ENCODE measurements at places on chromosomes 16 and 17.

- no peak for DNase-seq
Observed at GRCh38 chr16:77459534-77460254, 24.9 kb upstream of the ADAMTS18 start.

DNA sequence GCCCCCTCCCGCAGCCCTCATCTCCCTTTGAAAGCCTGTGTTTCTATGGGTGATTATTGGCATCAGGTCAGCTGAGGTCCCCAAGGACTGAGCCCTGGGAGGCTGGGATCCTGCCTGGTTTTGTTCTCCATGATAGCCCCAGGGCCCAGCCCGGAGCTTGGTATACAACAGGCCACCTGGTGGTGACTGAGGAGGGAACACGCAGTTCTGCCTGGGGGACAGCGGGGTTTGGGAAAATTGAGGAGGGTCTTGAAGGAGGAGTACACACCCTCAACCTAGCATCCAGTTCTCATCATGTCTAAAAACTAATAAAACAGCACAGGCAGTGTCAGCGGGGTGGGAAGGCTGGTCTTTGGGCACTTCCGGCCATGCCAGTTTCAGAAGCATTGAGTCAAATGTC lies 335.1 kb downstream of the CPPED1 start:
- DNase-seq: no peak

GRCh38 chr16:966035-966434 lies 4.7 kb downstream of the LMF1 start:
- no peak for DNase-seq

- DNase-seq: no peak
Observed at GRCh38 chr17:16918443-16918842, 53.5 kb downstream of the TNFRSF13B start.

GRCh38 chr16:67714522-67714921 lies 4.6 kb downstream of the GFOD2 start:
- no peak for DNase-seq

- no peak for DNase-seq
Observed at GRCh38 chr16:77414752-77415231, 20.0 kb downstream of the ADAMTS18 start.

DNA sequence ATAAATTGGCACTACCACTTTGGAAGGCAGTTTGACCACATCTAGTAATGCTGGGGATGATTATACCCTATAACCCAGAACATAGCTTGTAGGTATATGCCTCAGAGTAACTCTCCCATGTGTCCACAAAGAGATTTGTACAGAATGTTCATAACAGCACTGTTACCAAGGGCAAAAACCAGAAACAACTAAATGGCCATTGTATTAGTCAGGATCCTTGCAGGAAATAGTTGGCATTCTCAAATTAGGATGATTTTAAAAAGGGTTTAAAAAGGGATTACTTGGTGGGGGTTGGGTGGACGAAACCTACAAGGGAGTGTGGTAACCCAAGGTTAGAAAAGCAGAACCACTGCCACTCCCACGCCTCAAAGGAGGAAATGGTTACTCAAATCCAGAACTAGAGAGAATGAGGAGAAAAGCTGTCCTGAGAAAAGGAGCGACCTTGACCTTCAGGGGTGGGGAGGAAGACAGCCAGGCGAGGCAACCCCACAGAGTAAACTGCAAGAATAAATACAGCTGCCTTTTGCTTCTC lies 2.1 kb downstream of the CPPED1 start:
- peak; percentile 63 for DNase-seq

DNA sequence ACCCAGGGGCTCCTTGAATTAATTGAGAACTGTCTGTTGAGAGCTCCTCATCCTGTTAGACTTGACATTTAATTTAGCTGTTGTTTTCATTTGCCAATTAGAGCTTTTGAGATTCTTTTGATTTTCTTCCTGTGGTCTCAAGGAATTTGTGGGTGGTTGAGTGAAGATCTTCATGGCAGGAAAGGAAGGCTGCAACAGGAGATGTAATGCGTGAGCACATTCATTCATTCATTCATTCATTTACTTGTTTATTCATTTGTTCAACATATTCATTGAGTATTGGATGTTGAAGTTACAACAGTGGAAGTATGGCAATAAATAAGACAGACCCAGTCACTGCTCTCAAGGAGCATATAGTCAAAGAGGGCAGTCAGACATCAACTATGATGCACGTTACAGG lies 117.7 kb downstream of the PRKCB start:
- DNase-seq: no peak

GRCh38 chr17:45341533-45342158 lies 24.8 kb upstream of the MAP3K14 start:
- DNase-seq: no peak

DNA sequence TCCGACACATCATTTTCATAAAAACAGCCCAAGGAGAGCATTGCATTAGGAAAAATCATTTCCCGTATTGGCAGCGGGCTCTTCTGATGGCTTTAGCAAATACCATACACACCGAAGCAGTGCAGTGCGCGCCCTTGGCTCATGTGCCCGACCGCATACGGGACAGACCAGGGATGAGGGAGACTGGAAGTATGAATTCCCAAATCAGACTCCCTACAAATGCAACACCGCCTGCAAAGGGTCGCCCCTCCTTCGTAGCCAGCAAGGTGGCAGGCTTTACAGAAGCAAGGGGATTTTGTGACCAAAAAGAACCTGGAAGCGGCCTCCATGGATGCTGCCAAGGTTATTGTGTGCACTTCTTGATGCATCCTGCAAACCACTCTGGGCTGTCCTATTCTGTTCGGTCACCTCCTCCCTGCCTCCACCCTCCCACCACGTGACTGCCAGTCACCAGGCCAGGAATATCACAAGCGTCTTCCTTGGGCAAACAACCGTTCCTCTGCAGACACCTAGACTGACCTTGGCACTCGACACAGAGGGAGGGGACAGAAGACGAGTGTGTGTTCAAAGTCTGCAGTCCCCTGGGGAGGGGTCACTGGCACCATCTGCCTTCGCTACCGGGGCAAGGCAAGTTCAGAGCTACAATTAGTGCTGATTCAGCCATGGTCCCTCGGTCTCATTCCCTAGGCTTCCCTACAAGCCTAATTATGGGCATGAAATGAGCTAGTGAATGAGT lies 460.4 kb downstream of the SLC39A11 start:
- DNase-seq: no peak
